GM03348 (cell line): ENCODE measurements at places on chromosomes 5 and 9.
A peak's percentile ranks its signal among the peaks of the same experiment; 100 is the strongest.

GRCh38 chr5:149012350-149012749 is 50.5 kb downstream of the SH3TC2 start:
- no peak for DNase-seq

- no peak for DNase-seq
Measured at GRCh38 chr5:172956936-172957335, 2.3 kb upstream of the RPL26L1 start.

GRCh38 chr5:172846677-172847076 is 12.6 kb downstream of the ERGIC1 start:
- DNase-seq, result no peak

- DNase-seq, result no peak
Measured at GRCh38 chr9:37983381-37984067, 79.6 kb upstream of the SLC25A51 start.

DNA sequence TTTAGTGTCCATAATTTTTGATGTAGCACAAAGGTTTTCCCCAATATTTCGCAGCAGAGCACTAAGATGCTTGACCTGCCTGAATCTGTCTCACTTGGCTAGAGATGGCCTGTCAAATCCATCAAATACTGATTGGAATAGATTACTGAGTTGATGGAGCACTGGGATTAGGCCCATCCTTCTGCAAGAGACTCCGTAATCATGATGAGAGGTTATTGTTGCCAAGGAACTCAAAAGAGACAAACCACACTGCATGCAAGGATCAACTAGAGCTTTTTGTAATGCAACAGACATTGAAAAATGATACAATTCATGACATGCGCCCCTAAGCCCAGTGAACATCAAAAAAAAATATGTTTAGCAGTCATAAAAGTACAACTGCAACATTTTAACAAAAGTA is 585.3 kb upstream of the GRAMD2B start:
- DNase-seq, result no peak

DNA sequence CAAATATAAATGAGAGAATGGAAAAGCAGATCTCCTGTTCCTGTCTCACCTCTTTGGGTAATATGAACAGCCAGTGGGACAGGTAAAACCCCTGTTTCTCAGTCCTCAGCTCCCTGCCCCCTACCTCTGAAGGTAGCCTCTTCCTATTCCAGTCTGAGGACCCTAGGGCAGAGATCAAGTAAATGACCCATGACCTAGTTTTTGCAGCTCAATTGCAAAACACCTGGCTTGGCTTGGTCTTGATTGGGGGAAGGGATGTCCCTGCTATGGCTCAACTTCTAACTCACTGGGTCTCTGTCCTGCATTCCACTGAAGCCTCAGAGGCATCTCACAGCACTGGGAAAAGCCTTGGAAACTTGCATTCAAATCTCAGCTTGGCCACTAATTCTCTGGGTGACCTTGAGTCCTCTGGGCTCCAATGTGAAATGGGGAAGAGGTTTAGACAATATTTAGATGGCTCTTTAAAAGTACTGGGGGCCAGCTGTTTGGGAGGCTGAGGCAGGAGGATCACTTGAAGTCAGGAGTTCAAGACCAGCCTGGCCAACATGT is 1.6 kb upstream of the GALT start:
- no peak for DNase-seq

- DNase-seq, result no peak
Measured at GRCh38 chr5:32780508-32780919, 69.4 kb downstream of the NPR3 start.

DNA sequence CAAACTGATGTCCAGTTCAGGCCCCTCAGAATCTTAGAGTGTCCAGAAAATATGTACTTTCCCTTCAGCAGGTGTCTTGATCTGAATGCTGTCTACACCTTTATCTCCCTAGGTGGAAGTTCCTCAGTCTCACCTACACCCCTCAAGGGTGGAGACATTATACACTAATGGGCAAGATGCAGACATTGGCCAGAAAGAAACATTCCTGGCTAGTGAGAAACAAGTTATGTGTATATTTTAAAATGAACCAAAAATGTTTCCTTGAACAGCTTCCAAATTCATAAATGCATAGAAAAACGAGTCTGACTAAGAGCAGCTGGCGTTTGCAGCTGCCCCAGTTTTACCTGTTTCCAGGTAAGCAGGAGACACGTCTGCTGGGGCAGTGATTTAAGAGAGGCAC is 140.5 kb upstream of the IRX4 start:
- no peak for DNase-seq

GRCh38 chr5:168204165-168204564 is 87.3 kb upstream of the WWC1 start:
- DNase-seq, result no peak

- DNase-seq, result no peak
Measured at GRCh38 chr9:124813041-124813440, 36.1 kb downstream of the OLFML2A start.

- DNase-seq, result no peak
Measured at GRCh38 chr5:104540448-104540847, 977.9 kb upstream of the NUDT12 start.

GRCh38 chr5:15366676-15367391 is 133.1 kb upstream of the FBXL7 start:
- DNase-seq, result no peak

DNA sequence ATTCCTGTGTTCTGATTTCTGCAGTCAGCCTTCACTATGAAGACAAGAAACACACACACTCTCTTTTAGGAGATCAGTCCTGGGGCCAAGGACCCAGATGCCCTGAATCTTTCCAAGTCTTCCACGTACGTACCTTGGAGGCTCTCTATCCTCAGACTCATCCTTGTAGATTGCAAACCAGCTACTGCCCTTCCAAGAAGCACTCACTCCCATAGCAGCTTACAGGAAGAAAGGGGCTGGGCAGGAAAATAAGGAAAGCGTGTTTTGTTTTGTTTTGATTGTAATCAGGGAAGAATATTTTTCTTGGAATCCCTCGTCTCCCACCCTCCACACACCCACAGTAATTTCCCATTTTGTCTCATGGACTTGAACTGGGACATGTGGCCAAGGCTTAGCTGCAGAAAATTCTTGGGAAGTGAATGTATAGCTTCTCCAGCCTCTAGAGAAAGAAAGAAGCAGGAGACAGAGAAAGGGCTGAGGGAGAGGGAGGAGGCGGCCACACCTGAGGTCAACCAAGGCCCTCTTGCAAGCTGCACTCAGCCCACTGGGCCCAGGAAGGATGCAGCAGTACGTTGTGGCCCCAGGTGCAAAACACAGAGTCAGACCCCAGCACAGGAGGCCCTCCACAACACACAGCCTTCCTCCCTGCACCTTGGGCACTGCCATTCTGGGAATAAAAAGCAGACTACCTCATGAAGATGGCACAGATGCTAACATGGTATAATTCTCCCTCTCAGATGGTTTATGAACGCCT is 29.9 kb downstream of the IRX2 start:
- DNase-seq, result no peak

DNA sequence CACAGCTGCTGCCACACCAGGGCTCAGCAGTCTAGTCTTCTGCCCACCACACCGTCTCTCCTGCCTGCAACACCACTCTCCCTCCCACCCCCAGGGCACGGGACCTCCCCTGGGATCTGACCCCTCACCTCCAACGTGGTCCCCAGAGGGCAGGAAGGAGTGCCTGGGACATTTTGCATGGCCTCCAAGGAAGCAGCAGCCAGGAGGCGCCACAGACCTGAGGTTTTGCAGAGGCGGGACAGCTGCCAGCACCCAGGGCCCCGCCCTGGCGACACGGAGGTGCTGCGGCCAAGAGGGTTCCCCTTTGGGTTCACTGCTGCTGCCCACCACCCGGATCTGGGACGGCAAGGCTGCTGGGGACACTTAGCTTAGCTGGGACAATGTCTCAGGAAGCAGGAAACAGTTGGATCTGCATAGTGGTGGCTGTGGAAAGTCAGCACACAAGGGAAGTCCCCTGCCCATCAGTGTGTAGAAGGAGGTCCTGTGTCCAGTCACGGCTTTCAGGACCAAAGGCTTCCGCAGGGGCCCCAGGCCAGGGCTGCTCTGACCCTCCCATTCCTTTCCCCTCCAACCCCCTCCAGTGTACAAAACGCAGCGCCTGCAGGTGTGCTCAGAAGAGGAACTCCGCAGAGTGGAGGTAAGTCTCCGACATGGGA is 13.8 kb downstream of the PROP1 start:
- DNase-seq, result no peak

GRCh38 chr5:41083306-41083705 is 12.2 kb upstream of the MROH2B start:
- no peak for DNase-seq

DNA sequence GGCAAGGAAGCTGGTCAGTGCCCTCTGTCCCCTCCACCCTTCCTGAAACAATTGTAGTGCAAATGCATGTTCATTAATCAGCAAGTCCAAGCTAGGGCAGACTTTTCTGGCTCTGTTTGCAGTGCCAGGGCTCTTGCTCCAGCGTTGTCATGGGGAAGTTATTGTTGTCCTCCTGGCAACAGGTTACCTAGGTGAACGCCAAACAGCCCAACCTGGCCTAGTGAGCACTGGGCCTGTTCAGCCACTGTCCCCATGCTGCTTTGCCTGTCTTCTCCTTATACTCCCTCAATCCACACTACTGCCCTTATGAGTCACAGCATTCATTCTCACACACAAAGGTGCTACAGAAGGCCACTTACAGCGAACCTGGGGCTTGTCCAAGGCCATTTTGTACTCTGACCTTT is 34.5 kb upstream of the GLIS3 start:
- DNase-seq, result no peak

DNA sequence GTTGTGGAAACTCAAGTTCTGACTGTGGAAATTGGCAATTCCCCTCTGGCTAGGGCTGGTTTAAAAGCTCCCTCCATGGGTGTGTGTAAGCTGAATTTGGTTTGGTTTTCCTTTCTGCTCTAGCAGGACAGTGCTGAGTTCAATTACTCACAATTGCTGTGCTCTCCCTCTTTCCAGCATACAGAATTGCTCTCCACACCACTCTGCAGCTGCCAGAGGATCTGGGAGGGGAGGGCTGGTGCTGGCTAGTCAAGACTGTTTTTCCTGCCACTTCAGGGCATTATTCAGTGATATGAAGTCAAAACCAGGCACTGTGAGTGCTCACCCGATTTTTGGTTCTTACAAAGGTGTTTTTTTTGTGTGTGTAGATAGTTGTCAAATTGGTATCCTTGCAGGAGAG is 336.9 kb upstream of the SLC24A2 start:
- DNase-seq, result no peak

GRCh38 chr9:61667559-61668121 is 477.8 kb downstream of the SPATA31A7 start:
- no peak for DNase-seq

- no peak for DNase-seq
Measured at GRCh38 chr9:133690081-133690561, 48.0 kb downstream of the SARDH start.

DNA sequence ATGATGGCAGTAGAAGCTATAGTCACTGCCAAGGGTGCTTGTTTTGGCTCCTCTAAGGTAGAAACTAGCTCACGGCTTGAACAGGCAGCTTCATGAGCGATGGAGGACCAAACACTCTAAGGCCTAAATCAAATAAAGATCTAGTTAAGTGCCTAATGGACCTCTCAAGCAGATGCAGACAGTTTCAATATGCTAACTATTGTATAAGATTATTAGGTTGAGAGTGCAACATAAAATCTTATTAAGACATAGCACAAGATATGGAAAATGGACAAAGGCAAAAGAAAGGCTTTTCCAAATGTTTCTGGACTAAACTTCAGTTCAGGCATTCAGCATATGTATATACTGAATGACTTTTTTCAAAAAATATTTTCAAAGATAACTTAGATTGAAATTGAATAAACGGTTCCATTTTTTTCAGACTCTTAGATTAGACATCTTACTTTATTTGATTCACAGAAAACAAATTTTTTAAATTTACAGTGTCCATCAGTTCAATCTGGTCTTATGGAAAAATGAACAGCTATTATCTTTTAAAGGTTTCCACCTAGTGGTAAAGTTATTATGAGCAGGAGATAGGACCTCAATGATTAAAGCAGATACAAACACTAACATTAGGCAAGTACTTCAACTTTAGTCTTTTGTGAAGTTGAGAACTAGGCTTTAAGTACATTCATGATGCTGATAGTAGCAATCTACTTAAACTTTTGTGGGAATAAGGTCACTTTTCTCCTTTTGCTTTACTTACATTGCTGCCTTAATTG is 1167.7 kb downstream of the MAT2B start:
- DNase-seq, result peak; percentile 3

DNA sequence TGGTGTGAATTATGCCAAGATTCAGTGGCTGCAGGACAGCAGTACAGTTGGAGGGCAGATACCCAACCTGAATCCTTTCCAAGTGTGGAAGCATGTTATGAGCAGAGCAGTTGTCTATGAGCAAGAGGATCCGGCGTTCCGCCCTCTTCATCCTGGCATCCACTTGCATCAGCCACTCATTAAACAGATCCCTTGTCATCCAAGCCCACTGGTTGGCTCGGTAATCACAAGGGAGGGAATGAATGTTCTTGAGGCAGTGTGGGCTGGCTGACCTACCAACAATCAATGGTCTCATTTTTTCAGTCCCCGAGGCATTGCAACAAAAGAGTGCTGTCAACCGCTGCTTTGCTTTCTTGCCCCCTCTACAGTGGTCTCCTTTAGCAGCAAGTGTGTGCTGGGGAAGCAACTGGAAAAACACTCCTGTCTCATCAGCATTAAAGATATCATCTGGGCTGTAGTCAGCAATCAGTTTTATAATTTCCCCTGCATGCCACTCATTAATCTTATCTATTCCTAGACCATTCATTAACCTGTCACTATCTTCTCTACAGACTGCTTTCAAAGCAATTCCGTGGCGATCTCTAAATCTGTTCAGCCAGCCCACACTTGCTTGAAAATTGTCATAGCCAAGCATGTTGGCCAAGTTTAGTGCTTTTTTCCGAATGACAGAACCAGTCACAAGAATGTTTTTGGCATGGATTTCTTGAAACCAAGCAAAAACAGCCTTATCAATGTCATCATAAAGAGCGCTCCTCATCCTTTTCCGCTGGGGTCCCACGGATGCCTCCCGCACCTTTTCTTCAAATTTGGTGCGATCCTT is 4.9 kb downstream of the TIGD6 start:
- no peak for DNase-seq

DNA sequence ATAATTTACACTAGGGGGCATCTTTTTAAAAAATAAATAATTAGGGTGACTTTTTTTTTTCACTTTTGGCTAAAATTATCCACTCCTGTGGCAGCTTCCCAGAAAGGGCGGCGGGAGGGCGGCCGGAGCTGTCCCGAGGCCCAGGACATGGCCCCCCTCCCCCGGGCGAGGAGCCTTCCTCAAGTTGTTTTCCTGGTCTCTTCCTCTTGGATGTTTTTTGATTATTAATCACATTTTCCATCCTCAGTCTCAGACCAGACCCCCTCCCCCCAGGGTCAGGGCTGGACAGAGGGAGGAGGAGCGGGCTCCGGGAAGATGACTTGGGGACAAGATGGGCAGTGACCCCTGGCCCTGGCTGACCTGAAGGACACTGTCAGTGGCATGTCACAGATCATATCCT is 4.7 kb upstream of the CNTFR start:
- DNase-seq, result no peak

- DNase-seq, result no peak
Measured at GRCh38 chr9:76902395-76902794, 3.5 kb downstream of the PRUNE2 start.

- DNase-seq, result no peak
Measured at GRCh38 chr5:167792514-167792913, 498.9 kb upstream of the WWC1 start.

- DNase-seq, result no peak
Measured at GRCh38 chr5:26498972-26499371, 539.4 kb downstream of the CDH9 start.
